ENCODE measurements at places on chromosomes 5 and 9.

DNA sequence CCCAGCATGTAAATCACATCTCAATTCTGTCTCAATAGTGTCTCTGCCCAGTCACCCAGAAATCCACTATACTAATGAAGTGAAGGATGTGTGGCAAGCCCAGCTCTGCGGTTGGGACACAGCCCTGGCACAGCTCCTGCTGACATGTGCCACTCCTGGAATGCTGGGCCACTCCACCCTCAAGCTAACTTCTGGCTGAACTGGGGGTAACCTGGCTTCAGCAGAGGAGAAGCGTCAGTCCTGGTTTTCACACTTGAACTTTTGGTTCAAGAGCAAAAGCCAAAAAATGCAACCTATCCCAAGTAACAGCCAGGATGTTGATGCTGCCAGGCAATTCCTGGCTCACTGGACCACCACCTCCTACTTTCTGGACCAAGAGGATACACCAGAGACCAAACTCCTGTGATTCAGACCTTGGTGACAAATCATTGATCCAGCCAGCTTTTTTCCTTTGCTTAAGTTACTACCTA is 86.4 kb downstream of the ARRDC3 start:
- peaks cover 15% of the 10 kb centered on the region for H3K4me1 ChIP-seq
- H3K36me3 ChIP-seq = no peaks in the 10 kb centered on the region
- no peak overlapping the region for H3K4me3 ChIP-seq
- DNase-seq = no peak

DNA sequence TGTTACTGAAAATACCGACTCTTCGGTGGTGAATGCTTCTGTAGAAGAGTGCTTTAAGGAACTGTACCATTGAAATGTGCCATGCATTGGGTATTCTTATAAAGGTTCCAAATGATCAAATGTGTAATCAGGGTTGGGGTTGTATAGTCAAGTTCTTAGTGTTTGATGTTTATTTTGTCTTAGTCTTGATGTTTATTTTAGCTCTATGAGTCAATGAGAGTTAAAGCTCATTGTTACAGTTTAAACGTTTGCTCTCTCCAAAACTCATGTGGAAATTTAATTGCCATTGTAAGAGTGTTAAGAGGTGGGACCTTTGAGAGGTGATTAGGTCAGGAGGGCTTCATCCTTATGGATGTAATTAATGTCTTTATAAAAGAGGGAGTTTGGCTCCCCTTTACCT is 153.0 kb downstream of the FER start:
- DNase-seq = no peak
- H3K4me1 ChIP-seq = peaks cover 3% of the 10 kb centered on the region
- H3K27ac ChIP-seq = no peak overlapping the region
- peaks cover 6% of the 10 kb centered on the region for H3K36me3 ChIP-seq
- H3K4me3 ChIP-seq = no peak overlapping the region

DNA sequence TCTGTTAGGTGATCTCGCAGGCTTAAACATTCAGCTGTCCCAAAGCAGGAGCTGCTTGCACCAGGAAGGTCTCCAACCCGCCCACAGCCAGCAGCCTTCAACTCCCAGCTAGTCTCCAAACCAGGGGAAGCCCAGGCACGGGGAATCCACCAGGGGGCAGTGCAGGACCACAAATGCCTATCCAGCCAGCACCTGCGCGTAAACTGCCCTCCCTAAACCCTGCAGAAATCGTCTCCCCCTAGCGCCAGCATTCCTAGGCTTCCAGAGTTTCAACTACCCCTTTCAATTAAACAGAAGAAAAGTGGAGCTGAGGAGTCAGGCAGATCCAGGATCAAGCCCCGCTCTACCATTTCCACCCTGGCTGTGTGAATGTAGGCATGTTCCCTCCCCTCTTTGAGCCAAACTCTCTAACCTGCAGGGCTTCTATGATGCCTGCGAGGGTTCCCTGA is 72.0 kb downstream of the HRH2 start:
- peaks cover 3% of the 10 kb centered on the region for H3K4me1 ChIP-seq
- peak; percentile 86 for DNase-seq
- H3K27me3 ChIP-seq = peaks cover 32% of the 10 kb centered on the region
- no peak overlapping the region for H3K27ac ChIP-seq
- H3K36me3 ChIP-seq = no peaks in the 10 kb centered on the region

DNA sequence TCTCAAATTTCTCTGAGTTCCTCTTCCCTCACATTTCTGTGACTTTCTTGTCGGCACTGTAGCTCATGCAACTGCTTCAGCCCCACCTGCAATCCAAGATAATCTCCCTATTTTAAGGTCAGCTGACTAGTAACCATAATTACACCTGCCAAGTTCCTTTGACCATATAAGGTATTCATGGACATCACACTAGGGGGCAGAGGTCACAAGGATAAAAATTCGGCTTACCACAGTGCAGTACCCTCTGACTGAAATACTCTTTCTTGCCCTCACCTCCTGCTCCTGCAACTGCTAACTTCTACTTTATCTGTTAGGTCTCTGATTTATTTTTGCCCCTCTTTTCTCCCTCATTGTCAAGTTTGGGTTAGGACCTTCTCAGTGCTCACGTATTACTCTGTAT is 144.2 kb downstream of the GDNF start:
- no peak for DNase-seq
- no peaks in the 10 kb centered on the region for H3K4me1 ChIP-seq
- H3K27me3 ChIP-seq = no peaks in the 10 kb centered on the region
- no peak overlapping the region for H3K27ac ChIP-seq
- no peak overlapping the region for H3K4me3 ChIP-seq
- H3K36me3 ChIP-seq = peaks cover 23% of the 10 kb centered on the region

- peaks cover 4% of the 10 kb centered on the region for H3K27me3 ChIP-seq
- peaks cover 18% of the 10 kb centered on the region for H3K36me3 ChIP-seq
- H3K4me1 ChIP-seq = peaks cover 44% of the 10 kb centered on the region
- peak overlapping the region; percentile 82 for H3K4me3 ChIP-seq
- H3K27ac ChIP-seq = peak overlapping the region; percentile 90
Observed at GRCh38 chr5:177445917-177446199, 756 bp upstream of the PRR7 start.

GRCh38 chr5:77663090-77663863 is 24.8 kb upstream of the OTP start:
- no peaks in the 10 kb centered on the region for H3K36me3 ChIP-seq
- no peaks in the 10 kb centered on the region for H3K4me1 ChIP-seq
- no peak overlapping the region for H3K27ac ChIP-seq
- no peak overlapping the region for H3K4me3 ChIP-seq

- DNase-seq = no peak
- H3K27me3 ChIP-seq = peaks cover 6% of the 10 kb centered on the region
- H3K36me3 ChIP-seq = no peaks in the 10 kb centered on the region
- H3K4me3 ChIP-seq = no peak overlapping the region
- no peak overlapping the region for H3K27ac ChIP-seq
- peaks cover 2% of the 10 kb centered on the region for H3K4me1 ChIP-seq
Observed at GRCh38 chr5:180140571-180140970, 68.4 kb downstream of the RASGEF1C start.

GRCh38 chr9:96644137-96644536 is 11.0 kb downstream of the PRXL2C start:
- H3K27ac ChIP-seq = no peak overlapping the region
- no peaks in the 10 kb centered on the region for H3K4me1 ChIP-seq
- H3K27me3 ChIP-seq = no peaks in the 10 kb centered on the region
- H3K4me3 ChIP-seq = no peak overlapping the region
- no peak for DNase-seq
- H3K36me3 ChIP-seq = peaks cover 6% of the 10 kb centered on the region

DNA sequence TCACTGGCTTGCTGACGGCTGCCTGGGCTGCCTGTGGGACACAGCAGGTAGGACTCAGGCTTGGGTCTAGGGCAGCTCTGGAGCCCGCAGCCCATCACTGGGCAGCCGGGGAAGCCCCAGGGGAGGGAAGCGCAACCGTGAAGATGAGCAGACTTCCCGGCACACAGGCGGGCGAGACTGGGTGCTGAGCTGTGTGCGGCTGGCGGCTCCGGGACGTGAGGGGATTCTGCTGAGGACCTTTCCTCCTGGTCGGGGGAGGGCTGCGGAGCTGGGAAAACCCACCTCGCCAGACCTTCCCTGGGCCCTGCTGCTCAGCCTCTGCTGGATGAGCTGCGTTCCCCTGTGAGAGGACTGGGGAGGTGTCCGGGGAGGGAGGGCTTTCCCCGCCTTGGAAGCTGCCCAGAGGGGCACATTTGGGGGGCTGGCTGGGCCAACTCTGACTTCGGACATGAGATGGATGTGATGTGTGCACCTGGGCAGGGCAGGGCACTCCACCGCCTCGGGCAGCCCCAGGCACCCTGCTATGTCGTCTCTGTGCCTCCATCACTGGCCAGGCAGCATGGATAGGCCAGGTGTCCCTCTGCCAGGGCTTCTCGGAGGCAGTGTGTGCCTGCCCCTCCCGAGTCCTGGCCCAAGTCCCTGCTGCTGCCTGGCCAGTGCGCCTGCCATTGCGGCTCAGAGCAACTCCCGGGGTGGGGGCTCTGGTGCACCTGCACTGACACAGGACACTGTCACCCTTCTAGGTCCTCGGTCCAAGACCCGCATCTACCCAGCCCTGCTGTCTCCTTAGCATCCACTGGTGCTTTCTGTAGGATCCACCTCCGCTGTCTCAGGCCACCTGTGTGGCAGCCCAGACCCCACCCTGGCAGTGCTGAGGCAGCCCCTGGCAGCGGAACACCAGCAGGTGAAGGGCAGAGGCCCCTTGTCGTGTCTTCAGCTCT is 66.4 kb downstream of the COL5A1 start:
- DNase-seq = no peak
- no peaks in the 10 kb centered on the region for H3K4me1 ChIP-seq
- no peak overlapping the region for H3K4me3 ChIP-seq
- no peaks in the 10 kb centered on the region for H3K27me3 ChIP-seq

DNA sequence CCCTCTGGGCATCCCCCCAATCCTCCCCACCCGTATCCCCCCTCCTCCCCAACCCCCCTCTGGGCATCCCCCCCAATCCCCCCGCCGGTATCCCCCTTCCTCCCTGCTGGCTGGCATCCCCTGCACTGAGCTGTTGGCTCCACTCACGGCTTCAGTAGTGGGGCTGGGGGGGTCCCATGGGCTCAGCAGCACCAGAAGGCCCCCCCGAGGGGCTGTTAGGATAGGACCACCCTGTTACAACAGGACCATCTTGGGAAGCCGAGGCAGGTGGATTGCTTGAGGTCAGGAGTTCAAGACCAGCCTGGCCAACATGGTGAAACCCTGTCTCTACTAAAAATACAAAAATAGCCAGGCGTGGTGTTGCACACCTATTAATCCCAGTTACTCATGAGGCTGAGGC is 42.4 kb downstream of the EXD3 start:
- no peak overlapping the region for H3K27ac ChIP-seq
- no peaks in the 10 kb centered on the region for H3K27me3 ChIP-seq
- H3K36me3 ChIP-seq = no peaks in the 10 kb centered on the region

GRCh38 chr5:3993856-3994473 is 398.3 kb downstream of the IRX1 start:
- H3K27ac ChIP-seq = no peak overlapping the region
- H3K36me3 ChIP-seq = no peaks in the 10 kb centered on the region
- no peaks in the 10 kb centered on the region for H3K4me1 ChIP-seq
- no peak for DNase-seq

GRCh38 chr9:8552732-8553131 is 753.2 kb upstream of the DMAC1 start:
- no peaks in the 10 kb centered on the region for H3K4me1 ChIP-seq
- no peak for DNase-seq
- no peak overlapping the region for H3K27ac ChIP-seq

DNA sequence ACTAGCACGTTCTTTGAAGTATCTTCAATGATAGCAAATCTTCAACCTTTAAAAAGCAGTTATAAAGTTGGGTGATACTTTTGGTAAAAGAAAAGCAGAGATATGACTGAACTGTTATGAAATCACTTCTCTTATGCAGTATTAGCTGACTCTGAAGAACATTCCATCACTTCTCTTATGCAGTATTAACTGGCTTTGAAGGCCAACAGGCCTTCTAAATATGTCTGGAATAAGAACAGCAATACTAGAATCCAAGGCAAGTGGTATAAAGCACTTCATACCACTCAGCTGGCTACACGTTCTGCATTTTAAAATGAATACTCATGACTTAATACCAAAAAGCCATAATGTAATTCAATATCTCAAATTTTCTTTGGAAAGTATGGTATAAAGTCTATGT is 17.3 kb downstream of the SKIC3 start:
- no peak for DNase-seq
- no peak overlapping the region for H3K4me3 ChIP-seq
- H3K27me3 ChIP-seq = no peaks in the 10 kb centered on the region
- H3K4me1 ChIP-seq = peaks cover 7% of the 10 kb centered on the region
- no peak overlapping the region for H3K27ac ChIP-seq

- H3K27ac ChIP-seq = no peak overlapping the region
- no peaks in the 10 kb centered on the region for H3K36me3 ChIP-seq
- no peaks in the 10 kb centered on the region for H3K4me1 ChIP-seq
- no peak for DNase-seq
Observed at GRCh38 chr5:92560698-92561401, 1020.2 kb downstream of the NR2F1-AS1 start.

- H3K4me1 ChIP-seq = no peaks in the 10 kb centered on the region
- H3K27me3 ChIP-seq = peaks cover 14% of the 10 kb centered on the region
- no peak overlapping the region for H3K4me3 ChIP-seq
- H3K36me3 ChIP-seq = no peaks in the 10 kb centered on the region
- no peak for DNase-seq
Observed at GRCh38 chr5:35415309-35415708, 185.0 kb upstream of the PRLR start.

DNA sequence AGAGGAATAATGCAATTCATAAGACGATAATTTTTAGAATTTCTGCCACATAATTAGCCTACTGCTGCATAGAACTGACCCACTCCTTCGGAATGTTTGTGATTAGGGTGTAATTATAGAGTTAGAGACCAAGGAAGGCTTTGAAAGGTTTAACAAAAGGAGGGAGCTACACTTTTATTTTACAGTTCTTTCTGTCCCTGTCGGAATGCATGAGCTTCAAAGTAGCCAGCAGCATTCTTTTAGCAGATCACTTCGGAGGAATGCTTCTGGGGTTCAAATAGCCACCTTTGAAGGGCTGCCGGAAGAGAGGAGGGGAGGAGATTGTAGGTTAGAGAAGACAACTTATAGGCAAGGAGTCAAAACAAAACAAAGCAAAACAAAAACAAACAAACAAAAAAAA is 168.1 kb downstream of the GRIA1 start:
- H3K36me3 ChIP-seq = no peaks in the 10 kb centered on the region
- H3K27me3 ChIP-seq = no peaks in the 10 kb centered on the region
- H3K4me1 ChIP-seq = no peaks in the 10 kb centered on the region
- H3K27ac ChIP-seq = no peak overlapping the region
